KBM-7 (cell line): ENCODE measurements at places on chromosomes 4 and X.
A peak's percentile ranks its signal among the peaks of the same experiment; 100 is the strongest.

DNA sequence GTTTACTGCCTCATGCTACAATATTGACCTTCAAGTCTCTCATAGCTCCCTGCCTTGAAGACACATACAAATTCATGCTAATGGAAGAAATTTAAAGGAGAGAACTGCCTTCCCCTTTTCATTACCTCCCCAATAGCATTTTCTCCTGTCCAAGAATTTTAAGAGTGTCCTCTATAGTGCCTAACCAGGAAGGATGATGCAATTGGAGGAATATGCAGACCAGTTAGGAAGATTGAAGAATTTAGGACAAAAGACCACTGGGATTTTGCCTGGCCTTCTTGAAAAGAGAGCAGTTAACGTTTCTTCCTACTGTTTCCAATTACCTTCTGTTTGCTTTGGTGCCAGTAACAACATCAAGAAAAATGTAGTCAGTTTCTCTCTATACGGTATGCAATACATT lies 443.9 kb downstream of the INPP4B start:
- DNase-seq: no peak

DNA sequence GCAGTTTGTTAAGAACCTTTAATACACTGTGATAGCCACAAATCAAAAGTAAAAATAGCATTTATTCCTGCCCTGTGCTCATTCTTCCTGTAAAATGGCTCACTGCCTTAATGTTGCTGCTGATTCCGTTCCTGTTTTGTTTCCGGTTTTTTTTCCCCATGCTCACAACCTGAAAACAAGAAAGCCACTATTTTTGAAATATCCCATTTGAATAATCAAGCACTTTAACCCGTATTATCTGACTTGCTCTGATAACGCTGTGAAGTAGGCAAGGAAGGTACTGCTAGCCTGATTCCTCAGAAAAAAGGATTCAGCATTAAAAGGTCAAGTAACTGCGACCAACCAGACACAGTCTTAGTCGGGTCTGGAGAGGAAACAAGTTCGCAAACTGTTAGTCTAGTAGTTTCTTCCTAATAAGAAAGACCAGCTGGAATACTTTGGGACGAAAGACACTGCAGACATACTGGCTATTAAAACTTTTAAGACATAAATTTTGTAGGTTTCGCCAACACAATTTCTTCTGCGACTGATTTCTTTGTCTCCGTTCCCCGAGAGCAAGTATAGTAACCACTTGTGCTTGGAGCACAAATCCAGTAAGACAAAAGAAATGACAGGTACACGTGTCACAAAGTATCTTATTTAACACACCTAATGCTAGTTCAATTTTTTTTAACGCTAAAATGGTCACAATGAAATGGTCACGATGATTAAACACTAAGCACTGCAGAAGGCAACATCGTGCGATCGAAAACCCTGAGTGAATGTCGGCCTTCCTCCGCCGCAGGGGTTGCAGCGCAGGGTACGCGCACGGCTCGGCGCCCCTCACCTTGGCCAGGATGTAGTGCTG lies 802 bp downstream of the COX18 start:
- DNase-seq: peak; percentile 76

DNA sequence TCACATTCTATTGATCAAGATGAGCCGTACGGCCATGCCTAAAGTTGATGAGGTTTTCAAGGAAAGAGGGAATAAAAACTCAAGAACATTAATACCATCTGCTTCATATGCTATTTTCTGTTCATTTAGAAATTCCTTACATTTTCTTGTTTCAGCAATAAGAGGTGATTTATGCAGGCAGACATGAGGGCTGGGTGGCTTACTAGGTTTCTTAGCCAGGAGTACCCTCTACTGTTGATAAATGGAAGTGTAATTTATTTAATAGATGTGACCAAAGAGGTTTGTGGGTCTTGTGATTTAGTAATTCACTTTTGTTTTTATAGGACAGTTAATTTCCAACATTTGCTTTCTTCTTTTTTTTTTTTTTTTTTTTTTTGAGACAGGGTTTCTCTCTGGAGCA lies 6.4 kb upstream of the SMIM9 start:
- DNase-seq: peak; percentile 86

DNA sequence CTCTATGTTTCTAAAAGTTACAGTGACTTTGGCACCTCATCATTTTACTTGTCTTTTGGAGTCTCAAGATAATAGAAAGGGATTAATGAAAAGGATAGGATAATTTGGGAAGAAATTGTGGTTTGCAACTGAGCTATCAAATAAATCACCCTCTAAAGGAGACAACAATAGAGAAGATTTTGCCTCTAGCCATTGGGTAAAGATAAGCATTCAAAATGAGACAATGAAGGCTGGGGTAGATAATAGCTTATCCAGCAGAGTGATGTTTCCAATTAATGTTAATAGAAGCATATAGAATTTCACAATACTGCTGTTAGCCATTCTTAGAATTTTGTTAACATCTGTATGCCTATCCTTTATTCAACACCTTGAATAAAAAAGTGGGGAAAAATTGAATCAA lies 1177.6 kb downstream of the ADGRL3 start:
- DNase-seq: no peak

DNA sequence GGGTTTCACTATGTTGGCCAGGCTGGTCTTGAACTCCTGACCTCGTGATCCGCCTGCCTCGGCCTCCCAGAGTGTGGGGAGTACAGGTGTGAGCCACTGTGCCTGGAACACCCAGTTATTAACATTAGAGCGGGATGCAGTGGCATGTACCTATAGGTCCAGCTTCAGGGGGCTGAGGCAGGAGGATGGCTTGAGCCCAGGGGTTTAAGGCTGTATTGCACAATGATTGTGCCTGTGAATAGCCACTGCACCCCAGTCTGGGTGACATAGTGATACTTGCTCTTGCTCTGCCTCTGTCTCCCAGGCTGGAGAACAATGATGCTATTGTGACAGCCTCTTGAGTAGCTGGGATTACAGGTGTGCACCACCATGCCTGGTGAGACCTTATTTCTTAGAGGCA lies 39.8 kb downstream of the FAM193A start:
- DNase-seq: no peak

DNA sequence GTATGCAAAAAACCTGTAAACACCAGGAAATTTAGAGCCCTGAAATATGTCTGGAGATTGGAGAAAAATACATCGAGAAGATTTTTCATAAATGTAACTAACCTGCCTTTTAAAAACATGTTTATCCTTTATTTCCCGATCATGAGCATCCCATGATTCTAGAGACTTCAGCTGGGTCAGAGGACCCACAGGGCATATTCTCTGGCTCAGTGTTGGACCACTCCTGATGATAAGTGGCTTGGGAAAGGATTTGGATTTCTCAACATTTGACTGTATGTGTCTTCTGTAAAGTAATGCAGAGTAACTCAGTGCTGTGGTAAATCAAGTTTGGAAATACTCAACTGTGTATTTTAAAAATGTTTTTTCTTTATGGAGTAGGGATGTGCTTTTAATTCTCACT lies 40.0 kb upstream of the ANK2 start:
- DNase-seq: no peak

GRCh38 chrX:106397788-106398538 lies 213.8 kb upstream of the RADX start:
- no peak for DNase-seq

DNA sequence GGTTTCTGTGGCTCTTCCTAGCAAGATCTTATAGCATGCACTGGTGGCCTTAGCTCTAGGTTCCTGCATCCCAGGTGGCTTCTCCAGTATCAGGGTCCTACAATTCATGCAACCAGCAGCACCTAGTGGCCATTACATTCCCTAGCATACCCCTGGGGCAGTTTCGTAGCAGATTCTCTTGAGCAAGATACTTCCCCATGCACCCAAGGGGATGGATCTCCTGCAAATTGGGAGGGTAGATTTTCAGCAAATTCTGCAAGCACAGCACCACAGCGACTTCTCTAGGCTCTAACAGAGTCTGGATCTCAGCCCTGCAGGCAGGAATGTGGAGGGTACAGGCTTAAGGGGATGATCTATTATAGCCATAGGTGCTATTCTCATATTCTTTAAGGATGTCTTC lies 13.1 kb upstream of the SLC9B1 start:
- DNase-seq: peak; percentile 60

GRCh38 chr4:53010318-53010717 lies 148.2 kb downstream of the RASL11B start:
- no peak for DNase-seq

DNA sequence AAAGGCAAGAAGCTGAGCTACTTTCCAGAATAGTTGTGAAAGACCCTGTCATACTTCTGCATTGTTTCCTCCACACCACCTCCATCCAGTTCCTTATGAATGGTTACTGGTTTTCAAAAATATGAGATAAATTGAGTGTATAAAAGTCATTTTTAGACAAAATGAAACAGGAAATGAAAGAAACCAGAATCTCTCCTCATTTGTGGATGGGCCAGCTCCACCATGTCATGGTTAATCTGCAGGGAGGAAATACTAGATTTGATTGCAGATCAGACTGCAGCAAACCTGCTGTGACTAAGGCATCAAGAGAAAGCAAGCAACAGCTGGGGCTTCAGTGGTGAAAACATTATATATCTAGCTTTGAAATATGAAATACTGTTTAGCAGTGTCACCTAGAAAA lies 23.8 kb downstream of the F9 start:
- no peak for DNase-seq

DNA sequence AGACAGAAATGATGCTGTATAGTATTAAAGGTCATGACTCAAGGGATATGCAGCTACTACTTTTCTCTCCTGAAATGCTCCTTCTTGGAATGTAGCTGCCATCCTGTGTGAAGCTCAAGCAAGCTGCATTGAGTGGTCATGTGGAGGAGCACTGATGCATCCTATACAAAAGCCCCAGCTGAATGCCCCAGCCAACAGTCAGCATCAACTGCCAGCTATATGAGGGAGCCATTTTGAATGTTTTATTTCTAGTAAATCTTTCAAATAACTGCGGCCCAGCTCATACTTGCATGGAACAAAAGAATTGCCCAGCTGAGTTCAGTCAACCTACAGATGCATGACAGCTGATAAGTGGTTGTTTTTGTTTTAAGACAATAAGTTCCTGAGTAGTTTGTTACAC lies 165.0 kb upstream of the GEMIN8 start:
- DNase-seq: no peak

GRCh38 chr4:82889287-82889686 lies 1.7 kb downstream of the SEC31A start:
- peak; percentile 19 for DNase-seq

DNA sequence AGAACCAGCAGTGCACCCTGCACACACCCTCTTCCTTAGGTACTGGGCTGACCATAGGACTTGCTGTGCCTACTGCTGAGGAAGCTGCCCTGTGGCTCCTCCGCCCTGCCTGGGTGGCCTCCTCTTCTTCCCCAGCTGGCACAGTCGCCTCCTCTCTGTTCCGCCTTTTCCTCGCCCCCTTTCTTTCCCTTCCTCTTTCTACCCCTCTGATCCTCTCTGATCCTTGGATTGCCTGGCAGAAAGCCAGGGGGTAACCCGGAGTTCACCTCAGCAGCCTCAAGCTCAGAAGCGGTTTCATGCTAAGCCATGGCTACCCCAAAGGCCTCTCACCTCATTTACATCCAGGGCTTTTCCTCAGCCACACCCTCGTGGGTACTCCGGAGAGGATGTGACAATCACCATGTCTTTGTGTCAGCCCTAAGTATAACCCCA lies 136.2 kb downstream of the SMIM20 start:
- DNase-seq: no peak

GRCh38 chrX:9897761-9898161 lies 69.4 kb upstream of the CLDN34 start:
- DNase-seq: peak; percentile 59

DNA sequence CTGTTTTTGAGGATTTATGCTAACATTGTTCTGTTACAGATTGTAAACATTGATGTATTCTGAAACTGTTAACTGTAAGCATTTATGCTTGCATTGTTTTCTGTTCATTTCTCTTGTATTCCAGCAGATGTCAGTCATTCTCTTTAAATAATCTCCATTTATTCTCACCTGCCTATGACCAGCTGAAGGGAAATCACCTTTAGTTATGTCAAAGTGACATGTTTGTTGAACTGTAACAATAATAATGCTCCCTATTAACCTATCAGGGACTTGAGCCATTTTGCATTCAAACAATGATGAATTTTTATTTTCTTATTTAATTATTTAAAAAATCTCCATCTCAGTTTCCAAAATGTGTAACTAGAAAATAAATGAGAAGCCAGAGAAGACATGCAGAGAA lies 58.0 kb downstream of the SPCS3 start:
- no peak for DNase-seq

DNA sequence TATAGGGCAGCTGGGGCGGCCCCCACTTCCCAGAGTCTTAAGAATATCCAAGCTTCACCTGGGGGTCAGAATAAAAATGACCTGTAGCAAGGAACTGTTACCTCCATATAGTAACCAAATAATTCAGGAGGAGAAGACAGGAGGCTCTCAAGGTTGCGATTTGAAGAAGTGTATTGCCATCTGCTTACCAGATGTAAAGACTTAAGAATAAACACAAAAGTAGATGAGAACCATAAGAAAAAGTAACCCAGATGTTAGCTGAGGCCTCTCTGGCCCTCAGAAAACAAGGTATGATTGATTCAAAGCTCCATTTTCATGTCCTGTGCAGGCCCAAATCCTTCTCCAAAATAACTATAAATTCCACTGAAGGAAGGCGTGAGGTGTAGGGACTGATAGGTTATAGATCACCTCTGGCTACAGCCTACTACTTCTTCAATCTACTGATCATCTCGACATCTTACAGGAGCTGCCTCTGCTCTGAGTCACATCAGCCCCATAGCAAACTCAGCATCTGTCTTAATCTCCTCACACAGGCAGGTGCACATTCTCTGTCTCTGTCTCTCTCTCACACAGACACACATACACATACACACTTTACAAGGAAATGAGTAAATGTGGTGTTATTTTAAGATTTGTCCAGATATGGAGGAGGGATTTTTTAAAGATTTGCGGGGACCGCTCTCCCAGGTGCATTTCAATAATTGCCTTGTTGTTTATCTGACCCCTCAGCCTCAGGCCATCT lies 193.9 kb upstream of the EDNRA start:
- no peak for DNase-seq

- no peak for DNase-seq
These were observed 509.9 kb downstream of the SPOCK3 start for GRCh38 chr4:166724369-166724768.

DNA sequence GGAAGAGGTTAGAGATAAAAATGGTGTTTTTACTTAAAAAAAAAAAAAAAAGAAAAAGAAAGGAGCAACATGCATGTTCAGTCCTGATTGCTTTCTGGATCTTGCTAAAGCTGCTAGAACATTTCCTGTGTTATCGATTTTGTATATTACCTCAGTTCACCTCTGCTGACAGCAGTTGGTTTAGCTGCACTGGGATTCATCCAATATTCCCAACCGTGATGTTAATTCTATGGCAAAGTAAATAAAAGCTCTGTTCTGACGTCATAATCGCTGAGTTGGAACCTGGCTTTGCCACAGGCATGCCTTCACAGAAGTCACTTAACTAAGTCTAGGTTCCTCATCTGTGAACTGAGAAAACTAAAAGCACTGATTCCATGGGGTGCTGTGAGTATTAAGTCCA lies 90.7 kb upstream of the SORBS2 start:
- no peak for DNase-seq
